ENCODE measurements at places on chromosomes 2 and 18.

DNA sequence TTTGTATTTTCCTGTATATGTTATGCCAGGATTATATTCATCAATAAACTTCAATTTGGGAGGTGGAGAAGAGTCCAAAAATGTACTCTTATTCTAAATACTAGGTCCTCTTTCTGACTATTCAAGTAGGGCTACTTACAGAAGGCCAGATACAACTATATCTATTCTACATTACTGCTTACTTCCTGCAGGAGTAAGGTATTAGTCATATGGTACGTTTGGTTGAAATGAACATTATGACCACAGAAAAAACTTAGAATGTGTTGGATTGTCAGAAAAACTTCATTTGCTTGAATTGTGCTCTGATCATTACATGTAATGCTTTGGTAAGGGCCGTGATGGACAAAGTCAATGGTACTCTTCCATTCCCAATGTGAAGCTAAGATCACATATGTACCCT lies 35.0 kb downstream of the STAT4 start:
- no peak for DNase-seq

GRCh38 chr2:3747826-3748225 lies 44.5 kb downstream of the DCDC2C start:
- no peak for DNase-seq

DNA sequence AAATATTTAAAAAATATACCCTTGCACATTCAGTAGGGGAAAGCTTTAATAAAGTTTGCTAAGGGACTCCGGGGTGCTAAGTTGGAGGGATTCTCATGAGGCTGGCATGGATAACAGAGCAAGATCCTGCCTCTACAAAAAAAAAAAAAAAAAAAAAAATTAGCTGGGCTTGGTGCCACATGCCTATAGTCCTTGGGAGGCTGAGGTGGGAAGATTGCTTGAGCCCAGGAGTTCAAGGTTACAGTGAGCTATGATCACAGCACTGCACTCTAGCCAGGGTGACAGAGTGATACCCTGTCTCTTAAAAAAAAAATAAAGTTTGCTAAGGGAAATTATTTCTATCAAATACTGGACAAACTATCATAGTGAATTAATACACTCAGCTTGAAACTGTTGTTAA lies 17.3 kb upstream of the GPR75 start:
- DNase-seq = no peak

DNA sequence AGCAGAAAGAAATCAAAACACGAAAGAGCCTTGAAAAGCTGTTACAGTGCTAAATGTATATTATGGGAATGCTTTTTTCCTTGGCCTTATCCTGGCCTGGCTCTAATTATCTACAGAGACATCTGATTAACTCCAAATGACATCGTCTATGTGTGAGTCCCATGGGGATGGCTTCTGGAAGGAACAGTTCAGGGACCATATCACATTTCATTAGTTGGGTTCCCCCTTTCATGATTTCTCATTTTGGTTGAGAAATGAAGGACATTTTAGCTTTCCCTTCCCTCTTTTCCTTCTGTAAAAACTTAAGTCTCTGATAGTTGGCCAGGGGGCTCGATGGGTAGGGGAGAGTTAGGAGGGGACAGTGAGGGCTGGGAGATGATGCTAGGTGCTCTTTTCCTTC lies 116.7 kb downstream of the PRKCE start:
- DNase-seq = no peak

- no peak for DNase-seq
Measured at GRCh38 chr2:15916336-15916735, 24.0 kb upstream of the MYCN start.

- DNase-seq = no peak
Measured at GRCh38 chr2:207403141-207403540, 126.6 kb upstream of the CREB1 start.

GRCh38 chr18:28584731-28585130 lies 407.8 kb upstream of the CDH2 start:
- no peak for DNase-seq

- DNase-seq = no peak
Measured at GRCh38 chr2:22885245-22885644, 499.7 kb upstream of the KLHL29 start.

DNA sequence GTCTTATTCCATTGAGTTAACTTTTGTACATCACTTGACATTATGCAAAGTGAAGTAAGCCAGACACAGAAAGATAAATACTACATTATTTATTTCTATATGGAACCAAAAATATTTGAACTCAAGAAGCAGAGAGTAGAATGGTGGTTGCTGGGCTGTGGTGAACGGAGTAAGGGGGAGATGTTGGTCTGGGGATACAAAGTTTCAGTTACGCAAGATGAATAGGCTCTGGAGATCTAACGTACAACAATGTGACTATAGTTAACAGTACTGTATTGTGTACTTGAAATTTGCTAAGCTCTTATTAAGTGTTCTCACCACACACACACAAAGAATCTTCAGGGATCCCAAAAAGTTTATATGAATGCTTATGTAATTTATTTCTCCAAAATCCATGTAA lies 124.8 kb upstream of the VWC2L start:
- no peak for DNase-seq

DNA sequence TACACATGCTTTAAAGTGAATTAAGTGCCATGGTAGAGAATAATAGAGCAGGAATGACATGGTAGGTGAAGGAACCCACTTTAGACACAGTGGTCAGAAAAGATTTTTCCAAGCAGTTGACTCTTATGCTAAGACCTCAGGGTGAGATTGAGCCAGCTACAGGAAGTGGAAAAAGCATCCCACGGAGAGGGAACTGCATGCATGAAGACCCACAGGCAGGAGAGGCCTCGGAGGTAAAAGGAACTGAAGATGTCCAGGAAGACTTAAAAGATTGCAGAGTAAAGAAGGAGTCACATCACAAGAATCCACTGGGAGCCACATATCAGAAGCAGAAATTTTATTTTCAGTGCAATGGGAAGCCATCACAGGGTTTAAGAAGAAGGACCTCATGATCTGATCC lies 499.2 kb upstream of the FAM98A start:
- no peak for DNase-seq

GRCh38 chr2:58039170-58039611 lies 7.4 kb upstream of the VRK2 start:
- no peak for DNase-seq

GRCh38 chr2:1482253-1482675 lies 69.0 kb downstream of the TPO start:
- no peak for DNase-seq

DNA sequence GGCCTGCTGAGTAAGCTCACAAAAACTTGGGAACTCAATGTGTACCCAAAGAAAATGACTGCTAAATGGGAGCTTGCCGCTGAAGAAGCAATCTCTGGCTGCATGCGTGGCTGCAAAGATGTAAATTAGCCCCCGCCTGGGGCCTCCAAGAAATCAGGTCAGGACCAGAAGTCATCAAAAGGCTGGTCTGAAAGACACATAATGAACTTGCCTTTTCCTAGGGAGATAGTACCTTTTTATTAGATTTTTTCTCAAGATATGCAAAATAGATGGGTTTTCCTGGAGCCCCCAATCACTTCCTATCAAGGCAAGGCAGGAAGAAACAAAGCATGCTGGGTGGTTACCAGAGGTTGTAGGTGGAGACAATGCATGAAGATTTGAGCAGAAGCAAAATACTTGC lies 38.9 kb downstream of the PDCL3 start:
- no peak for DNase-seq

- DNase-seq = no peak
Measured at GRCh38 chr18:8041526-8042111, 474.5 kb downstream of the PTPRM start.

GRCh38 chr18:2522112-2522511 lies 49.2 kb downstream of the METTL4 start:
- DNase-seq = no peak

DNA sequence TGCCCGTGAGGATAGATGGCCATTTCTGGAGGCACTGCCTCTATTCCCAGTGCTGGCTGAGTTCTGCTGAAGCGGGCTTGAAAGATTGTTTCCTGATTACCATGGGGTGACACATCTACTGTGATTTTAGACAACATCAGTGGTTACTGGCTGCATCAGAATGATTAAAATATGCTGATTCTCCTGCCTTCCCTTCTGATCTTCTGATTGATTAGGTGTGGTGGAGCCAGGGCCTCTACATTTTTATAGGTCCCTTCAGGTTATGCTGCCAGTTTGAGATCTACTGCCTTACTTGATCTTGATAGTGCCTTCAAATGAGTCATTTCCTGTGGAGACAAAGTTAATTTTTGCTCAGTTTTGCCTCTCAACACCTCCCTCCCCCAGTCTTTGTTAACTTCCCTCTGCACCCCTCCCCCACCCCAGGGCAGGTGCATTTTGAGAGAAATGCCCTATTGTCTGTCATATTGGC lies 31.6 kb upstream of the SNORC start:
- no peak for DNase-seq

DNA sequence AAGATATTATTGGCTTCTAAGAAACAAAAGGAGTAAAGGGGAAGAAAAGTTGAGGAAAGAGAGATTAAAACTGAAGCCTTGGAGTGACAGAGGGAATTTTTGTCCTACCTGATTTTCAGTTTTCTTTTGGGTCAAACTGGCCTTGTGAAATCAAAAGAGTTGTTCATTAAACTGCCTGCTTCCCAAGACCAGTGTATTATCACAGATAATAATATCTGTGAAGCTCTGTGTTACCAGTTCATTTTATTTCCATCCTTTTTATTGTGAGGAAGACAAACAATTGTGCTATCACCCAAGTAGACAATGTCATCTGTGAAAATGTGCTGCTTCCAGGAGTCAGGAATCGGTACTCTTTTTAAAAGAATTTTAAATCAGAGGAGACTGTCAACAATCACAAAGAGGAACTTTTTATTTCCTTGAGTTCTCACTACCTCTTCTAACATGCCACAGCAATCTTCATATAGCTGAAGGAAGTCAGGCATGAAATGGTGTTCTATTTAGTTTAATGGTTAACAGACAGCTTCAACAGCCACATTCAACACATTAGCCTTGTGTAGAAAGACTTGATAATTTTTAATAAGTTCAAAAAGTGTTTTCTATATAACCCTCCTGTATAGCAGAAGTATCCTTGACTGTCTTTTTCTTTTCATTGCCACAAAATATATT lies 554.8 kb downstream of the PIK3C3 start:
- DNase-seq = no peak

GRCh38 chr2:105117565-105117964 lies 79.7 kb downstream of the MRPS9 start:
- DNase-seq = no peak

- no peak for DNase-seq
Measured at GRCh38 chr2:190840569-190841172, 40.0 kb upstream of the GLS start.

- no peak for DNase-seq
Measured at GRCh38 chr2:182706751-182707150, 9.3 kb upstream of the DNAJC10 start.

GRCh38 chr2:80053522-80054345 lies 250.8 kb downstream of the LRRTM1 start:
- DNase-seq = no peak

- DNase-seq = no peak
Measured at GRCh38 chr2:55733335-55733734, 39.7 kb upstream of the PNPT1 start.

GRCh38 chr2:183564726-183565125 lies 440.5 kb downstream of the NUP35 start:
- DNase-seq = no peak

DNA sequence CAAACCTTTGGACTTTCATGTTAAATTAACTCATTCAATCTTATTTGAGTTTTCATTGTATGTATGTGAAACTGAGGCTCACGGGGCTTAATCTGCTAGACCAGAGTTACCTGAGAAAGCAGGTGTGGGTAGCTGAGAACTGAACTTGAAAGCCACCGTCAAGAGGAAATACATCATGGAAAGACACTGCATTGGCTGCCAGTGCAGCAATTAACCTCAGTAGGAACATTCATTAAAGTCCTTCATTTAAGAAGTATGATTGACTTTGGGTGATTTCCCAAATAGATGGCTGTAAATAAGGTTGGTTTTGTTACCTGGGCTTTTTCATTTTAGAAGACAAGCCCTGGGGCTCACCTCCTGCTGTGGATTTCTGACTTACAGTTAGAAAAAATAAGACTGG lies 36.5 kb upstream of the MGAT5 start:
- no peak for DNase-seq

DNA sequence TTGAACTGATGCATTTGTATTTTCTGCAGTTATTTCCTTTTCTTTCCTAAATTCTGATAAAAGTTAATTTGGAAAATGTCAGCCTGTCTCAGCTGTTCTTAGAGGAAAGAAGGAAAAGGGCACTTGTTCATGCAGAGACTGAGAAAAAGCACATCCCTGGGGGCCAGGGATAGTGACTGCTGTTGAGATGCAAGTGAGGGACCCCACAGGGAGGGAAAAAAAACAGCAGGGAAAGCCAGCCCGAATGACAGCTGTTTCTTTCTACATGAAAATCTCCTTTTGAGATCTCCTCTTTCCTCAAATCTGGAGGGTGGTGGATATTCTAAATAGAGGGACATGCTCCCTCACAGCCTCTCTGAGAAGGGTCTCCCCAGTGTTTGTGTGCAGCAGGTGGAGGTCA lies 14.0 kb upstream of the MTA3 start:
- DNase-seq = no peak

DNA sequence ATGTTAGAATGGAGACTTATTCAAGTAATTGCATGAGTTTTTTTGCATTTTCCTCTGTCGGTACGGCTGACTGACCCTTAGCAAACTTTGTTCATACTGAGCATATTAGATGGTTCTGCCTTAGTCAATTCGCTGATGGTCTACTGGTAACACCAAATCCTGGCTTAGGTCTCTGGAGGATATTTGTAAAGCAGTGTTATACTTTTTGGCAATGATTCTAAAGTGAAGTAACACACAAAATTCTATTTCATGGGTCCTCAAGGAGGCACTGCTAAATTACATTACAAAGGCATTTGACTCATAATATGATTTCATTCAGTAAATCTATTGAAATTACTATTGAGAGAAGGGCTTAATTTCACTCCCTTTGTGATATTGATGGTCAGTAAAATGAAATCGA lies 246.8 kb upstream of the RASGRP3 start:
- DNase-seq = no peak

- DNase-seq = no peak
Measured at GRCh38 chr18:78753240-78753639, 226.4 kb upstream of the SALL3 start.

DNA sequence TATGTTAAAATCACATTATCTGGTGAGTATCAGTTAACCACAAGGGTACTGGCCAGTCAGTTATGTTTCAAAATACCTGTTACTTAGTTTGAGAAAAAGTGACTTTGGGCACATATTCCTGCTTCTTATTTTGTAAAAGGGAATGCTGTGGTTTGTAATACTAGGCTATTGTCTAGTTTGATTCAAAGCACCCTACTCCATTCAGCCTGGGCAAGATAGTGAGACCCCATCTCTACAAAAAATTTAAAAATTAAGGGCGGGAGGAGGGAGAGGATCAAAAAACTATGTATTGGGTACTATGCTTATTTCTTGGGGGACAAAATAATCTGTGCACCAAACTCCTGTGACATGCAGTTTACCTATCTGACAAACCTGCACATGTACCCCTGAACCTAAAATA lies 18.9 kb downstream of the MBD5 start:
- no peak for DNase-seq

DNA sequence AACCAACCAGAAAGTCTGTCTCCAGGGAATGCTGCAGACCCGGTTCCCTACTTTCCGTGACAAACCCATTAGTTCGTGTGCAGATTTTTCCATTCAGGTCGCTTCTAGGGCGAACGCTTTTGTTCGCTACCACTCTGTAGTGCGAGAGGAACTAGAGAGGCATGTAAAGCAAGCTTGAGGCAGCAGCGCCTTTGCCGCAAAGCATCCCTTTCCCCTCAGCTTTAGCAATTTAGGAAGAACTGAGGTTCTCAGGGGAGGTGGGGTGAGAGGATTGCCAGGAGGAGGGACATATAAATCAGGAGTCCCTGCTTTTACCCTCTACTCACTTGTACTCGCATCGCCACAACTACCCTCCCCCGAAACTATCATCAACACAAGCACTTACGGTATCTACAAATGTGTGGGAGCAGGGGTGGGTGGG lies 748 bp upstream of the ZNF804A start:
- no peak for DNase-seq

Measured in NCI-H1048 (cell line).